ENCODE measurements at places on chromosomes 1 and 21.

DNA sequence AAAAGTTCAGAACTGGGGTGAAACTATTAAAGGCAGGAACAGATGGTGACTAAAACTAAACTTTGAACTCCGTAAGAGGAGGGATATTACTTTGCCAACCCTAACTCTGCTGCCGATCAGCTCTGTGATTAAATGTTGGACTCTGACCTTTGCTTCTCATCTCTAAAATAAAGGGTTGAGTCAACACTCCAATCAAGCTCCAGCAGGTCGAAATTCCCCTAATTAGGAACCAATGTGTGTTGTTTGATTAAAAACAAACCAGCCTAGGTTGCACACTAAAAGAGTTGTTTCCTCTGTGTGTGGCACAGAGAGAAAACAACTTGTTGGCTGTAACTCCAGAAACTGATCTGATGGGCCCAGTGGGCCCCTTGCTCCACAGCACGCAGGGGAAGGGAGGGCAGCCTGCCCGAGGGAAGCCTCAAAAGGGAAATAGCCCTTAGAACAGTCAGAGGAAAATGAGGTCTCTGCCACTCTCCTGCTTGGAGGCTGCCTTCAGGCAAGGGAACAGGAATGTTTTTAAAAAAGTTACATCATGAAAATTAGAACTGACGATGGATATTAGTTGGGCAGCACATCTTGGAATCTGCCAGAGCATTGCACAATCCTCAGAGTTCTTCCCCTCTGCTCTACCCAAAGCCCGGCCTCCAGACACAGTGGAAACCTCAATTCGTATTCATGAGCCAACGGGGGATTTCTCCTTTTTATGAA, 69.3 kb downstream of the KCTD3 start:
- DNase-seq = peak; percentile 44

GRCh38 chr1:65170511-65171142, 22.6 kb downstream of the AK4 start:
- DNase-seq = no peak

- no peak for DNase-seq
Observed at GRCh38 chr1:204495078-204495753, 611 bp upstream of the PIK3C2B start.

- DNase-seq = no peak
Observed at GRCh38 chr1:77540501-77541161, 141.8 kb downstream of the ZZZ3 start.

GRCh38 chr1:20099533-20099932, 19.8 kb downstream of the PLA2G2D start:
- no peak for DNase-seq

DNA sequence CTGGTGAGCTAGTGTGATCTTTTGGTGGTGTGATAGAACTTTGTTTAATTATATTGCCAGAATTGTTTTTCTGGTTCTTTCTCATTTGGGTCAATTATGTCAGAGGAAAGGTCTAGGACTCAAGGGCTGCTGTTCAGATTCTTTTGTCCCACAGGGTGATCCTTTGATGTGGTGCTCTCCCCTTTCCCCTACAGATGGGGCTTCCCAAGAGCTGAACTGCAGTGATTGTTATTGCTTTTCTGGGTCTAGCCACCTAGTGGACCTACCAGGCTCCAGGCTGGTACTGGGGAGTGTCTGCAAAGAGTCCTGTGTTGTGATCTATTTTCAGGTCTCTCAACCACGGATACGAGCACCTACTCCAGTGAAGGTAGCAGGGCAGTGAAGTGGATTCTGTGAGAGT, 25.9 kb upstream of the CD84 start:
- DNase-seq = no peak

GRCh38 chr21:41801321-41802197, 34.7 kb upstream of the RIPK4 start:
- DNase-seq = no peak

DNA sequence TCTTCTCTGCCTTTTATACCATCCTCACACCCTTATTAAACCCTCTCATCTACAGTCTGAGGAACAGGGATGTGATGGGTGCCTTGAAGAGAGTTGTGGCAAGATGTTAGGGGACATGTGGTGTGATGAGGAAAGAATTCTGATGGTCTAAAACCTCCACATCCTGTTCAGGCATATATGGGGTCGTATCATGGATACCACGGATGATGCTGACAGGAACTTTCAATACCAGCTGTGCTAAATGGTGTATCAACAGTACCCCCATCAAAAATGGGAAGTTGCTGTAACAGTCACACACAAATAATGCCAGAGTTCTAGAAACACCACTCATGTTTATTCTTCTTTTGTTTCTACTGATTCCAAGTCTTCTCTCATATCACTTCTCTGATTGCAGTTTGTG, 12.9 kb downstream of the OR2T6 start:
- no peak for DNase-seq

- no peak for DNase-seq
Observed at GRCh38 chr1:85240174-85240601, 19.3 kb downstream of the C1orf52 start.

GRCh38 chr1:248923352-248924338, 17.6 kb downstream of the PGBD2 start:
- DNase-seq = no peak

DNA sequence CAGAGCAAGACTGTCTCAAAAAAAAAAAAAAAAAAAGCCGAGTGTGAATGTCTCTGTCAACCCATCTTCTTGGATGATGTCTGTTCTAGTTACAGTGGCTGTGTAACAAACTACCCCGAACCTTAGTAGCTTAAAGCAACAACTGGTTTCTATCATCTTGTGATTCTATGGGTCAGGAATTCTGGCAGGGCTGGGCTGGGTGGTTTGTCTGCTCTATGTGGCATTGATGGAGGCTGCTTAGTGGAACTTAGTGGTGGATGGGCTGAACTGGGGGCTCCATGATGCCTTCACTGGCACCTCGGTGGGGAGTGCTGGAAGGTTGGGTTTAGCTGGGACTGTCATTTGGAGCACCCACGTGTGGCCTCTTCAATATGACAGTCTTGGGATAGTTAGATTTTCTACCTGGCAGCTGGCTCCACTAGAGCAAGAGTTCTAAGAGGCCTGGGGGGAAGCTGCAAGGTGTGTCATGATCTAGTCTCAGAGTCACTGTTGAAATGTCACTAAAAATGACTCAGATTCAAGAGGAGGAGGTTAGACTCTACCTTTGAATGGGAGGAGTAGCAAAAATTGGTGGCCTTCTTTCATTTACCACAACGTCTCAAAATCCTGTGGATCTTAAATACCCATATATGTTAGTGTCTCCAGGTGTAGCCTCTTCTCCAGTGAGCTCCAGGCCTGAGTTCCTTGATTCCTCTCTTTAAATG, 18.6 kb downstream of the ACOT11 start:
- no peak for DNase-seq

- no peak for DNase-seq
Observed at GRCh38 chr1:82226186-82226505, 425.4 kb downstream of the ADGRL2 start.

- DNase-seq = no peak
Observed at GRCh38 chr1:247118946-247119446, 14.8 kb upstream of the ZNF669 start.

DNA sequence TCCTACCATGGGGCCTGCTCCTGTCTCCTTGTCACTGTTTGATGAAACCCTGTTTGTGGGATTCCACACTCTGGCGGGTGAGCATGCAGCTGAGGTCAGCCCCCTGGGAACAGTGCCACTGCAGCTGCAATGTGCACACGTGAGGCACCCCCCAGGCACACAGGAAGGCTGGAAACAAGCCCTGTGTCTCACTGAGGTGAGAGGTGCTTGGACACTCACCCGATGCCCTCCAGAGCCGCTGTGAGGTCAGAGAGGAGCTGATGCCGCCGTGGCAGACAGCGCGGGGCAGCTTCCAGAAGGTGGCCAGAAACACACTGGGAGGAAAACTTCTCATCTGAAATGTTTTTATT, 49.7 kb downstream of the SLX9 start:
- DNase-seq = no peak

GRCh38 chr21:33169359-33169758, 60.4 kb upstream of the IFNAR2 start:
- DNase-seq = no peak

GRCh38 chr1:2523891-2524609, 2.3 kb downstream of the PANK4 start:
- no peak for DNase-seq

DNA sequence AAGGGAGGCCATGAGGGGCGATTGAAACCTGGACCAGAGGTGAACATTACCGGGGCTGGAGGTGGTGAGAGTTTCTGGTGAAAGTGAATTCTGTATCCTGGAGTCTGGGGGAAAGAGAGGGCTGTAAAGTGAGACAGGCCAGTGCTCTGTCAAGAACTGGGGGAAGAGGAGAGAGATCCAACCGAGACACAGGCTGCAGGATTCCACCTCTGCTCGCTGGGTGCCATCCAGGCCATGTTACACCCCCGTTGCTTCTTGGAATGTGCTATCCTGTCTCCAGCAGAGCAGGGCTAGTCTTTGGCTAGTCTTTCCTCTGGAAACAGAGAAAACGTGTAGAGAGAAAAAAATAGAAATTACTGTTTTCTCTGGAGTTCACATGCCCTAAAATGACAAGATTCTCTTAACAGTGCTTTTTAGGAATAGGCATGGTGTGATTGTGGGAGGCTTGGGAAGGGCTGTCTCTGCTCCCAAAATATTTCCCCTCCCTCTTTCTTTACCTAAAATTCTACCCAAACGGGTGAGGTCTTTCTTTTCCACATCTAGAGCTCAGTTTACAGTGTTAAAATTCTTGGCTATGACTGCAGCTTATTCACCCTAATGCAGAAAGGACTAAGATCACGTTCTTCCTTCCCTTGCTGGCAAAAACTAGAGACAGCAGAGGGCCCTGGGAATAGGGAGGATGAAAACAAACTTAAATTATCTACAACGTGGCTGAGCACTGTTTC, 16.5 kb upstream of the OVAAL start:
- no peak for DNase-seq

- DNase-seq = no peak
Observed at GRCh38 chr1:222583079-222583478, 6.7 kb downstream of the TAF1A start.

DNA sequence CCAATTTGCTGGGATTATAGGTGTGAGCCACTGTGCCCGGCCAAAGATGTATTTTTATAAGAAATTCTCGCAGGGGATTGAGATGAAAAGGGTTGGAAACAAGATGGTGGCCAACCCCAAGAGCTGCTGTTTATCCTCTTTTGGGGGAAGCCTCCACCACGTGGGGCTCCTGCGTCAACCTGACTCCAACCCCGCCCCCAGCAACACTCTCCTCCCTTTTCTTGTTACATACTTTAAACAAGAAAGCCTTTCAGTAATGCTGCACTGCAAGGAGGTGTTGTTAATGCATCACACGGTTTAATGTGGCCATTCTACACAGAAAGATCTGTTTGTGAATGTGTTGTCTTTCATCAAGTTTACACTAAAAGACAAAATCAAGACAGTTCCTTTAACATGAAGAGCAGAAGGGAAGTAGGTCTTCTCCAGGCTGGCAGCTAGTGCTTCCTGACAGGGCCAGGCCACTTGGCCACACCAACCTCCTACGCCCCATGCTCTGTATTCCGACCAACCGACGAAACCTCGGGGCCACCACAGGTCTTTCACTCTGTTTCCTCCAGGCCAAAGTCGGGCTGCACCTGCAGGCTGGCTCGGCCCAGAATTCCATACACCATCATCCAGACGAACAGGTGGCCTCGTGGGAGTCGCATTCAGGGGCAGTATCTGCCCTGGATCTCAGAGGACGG, 25.9 kb downstream of the C2CD2 start:
- no peak for DNase-seq

DNA sequence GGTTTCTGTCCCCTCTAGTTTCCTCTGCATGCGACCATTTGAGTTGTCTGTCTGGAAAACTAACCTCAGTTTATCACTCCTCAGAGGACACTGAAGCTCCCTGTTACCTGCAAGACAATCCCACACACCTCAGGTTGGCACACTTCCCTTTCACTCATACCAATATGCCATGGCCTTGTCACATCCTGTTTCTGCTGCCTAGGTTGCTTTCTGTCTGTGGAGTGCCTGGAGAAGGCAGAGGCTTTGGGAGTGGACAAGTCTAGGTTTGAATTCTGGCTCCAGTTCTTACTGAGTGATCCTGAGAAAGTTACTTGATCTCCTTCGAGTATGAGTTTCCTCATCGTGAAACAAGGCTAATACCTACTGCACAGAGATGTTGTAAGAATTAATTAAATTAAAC, 171.5 kb upstream of the CACYBP start:
- no peak for DNase-seq

GRCh38 chr1:54287176-54287650, 87.2 kb downstream of the MRPL37 start:
- no peak for DNase-seq

GRCh38 chr1:244836584-244836983, 1.1 kb downstream of the COX20 start:
- DNase-seq = no peak

GRCh38 chr1:167465018-167465417, 53.3 kb downstream of the CD247 start:
- DNase-seq = no peak

DNA sequence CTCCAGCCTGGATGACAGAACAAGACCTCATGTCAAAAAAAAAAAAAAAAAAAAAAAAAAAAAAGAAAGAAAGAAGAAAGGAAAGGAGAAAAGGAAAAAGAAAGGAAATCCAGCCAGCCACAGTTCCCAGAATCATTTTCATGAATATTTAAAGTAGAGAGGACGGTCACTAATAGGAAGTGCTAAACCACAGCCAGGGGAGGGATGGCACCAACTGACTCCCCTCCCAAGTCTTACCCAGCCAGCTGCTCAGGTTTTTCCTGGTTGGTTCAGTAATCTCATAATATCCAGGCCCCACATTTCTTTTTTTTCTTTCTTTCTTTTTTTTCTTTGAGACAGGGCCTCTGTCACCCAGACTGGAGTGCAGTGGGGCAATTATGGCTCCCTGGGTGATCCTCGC, 63.9 kb upstream of the AK4 start:
- no peak for DNase-seq

DNA sequence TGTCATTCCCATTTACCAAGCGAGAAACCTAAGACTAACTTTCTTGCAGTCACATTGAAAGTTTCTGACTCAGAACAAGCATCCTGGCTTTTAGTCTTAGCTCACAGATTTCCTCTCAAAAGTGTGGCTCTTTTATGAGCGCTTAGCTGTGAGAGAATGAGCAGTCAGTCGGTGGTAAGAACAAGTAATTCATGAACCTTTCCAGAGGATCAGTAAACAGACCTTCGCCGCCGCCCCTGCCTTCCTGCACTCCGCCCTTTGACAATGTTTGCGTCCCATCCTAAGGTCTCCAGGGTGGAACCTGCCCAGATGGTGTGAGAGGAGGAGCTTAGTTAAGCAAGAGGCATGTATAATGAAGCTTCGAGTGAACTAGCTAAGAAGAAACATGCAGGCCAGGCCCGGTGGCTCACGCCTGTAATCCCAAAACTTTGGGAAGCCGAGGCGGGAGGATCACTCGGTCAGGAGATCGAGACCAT, 142.4 kb downstream of the GLUL start:
- DNase-seq = no peak

GRCh38 chr1:165419839-165420238, 25.1 kb downstream of the RXRG start:
- no peak for DNase-seq

DNA sequence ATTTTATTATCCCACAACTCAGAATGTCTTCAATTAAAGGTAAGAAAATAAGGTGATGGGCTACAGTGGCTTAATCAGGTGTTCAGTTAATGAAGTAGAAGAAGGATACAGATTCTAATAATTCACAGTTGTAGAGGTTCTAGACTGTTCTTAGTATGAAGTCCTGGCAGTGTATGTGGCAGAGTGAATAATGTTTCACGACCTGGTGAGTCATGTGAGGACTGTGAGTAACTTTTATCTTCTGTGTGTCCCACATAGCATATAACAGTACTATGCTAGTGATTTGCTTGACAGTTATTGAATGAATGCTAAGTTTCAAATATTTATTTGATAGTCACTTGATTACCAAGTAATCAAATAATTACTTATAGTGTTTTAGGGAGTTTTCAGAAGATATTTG, 20.0 kb downstream of the SLC16A4 start:
- no peak for DNase-seq
